Stimulated activated CD8-positive, alpha-beta memory T cell treated with anti-CD3 and anti-CD28 coated beads, Interleukin-15, amount 100 ng/mL, for 1 hour (primary cell): ENCODE measurements at places on chromosomes 2 and 18.

GRCh38 chr2:240369801-240370585, 65.5 kb upstream of the GPC1 start:
- no peak for DNase-seq

- no peak for DNase-seq
Measured at GRCh38 chr2:145654156-145654555, 1134.2 kb upstream of the ZEB2 start.

DNA sequence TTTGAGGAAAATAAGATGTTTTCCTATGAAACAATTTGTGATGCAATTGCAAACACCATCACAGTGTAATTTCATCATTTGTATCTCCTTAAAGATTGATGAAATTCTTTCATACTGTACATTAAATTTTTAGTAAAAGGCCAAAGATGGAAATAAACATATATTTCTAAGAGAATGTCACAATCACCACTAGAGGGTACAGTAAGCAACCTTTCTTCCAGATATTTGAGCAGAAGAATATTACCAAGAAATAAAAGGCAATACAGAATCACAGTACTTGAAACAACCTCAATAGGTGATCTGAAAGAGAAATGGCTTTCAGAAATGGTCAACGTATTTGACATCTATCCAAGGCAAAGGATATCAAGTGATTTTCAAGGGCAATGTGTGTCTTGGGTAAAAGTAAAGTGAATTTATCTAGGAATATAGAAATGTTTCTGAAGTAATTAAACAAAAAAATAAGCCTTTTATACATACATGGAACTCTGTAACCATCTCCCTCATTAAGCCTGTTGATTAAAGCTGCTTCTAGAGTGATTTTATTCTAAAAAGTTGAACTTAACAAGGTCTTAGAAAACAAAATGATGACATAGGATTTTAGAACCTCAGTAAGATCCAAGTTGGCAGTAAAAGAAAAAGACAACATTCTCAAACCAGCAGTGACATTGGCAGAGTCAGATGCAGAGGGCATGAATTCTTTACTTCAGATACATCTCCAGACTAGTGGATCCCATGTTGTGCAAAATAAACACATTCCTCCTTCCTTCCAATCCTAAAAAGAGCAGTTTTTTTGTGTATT, 90.3 kb upstream of the SESTD1 start:
- DNase-seq: no peak

DNA sequence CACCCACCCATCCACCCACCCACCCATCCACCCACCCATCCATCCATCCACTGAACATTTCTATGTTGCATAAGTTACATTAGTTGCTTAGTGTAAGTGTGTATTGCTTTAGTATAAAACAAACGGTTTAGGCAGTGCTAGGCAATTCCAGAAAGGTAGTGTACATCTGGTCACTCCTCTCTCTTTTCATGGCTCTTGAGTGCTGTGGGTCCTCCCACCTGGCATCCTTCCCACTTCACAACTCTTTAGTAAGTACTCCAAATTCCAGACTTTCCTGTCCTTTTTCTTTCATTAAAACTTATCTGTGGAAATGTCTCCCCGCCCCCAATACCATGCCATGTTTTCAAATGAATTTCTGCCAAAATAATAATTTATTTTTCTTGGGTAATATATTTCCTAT, 122.5 kb downstream of the PLEKHM3 start:
- DNase-seq: no peak

DNA sequence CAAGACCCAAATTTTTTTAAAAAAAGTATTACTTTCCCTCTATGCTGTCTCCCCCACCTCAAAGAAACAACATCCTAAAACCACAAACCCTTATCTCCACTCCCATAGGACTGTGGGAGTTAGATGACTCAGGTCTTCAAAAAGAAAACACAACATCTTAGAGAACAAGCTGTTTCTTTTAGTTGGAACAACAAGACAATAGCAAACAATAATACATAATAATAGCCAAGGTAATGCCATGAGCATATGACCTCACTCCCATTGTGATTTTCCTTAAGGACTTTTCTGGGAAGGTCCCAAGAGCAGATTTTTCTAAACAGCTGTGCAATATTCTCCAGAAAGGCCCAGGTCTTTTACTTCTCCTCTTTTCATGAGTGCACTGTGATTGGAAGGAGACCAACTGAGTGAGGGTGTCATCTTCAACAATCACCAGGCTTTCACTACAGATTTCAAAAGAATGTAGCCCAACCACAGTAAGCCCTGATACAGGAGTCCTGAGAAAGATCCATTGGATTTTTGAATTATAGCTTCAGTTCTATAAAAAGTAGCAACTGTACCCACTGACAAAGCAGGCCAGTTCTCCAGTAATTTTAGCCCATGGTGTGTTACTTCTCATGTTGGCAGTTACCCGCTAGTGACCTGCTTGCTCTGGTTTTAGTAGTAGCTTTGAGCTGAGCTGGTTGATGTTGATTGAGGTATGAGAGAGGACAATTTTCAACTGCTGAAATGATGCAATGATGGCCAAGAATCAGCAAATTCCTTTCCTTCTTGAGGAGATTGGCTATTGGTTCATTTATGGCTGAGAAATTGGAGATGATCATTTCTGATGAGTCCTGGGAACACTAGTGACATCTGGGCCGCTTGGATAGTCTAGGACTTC, 144.5 kb upstream of the TCF4 start:
- no peak for DNase-seq
